Uterus (tissue), 4 donors: ENCODE measurements at places on chromosomes 4 and X.
A peak's percentile ranks its signal among the peaks of the same experiment; 100 is the strongest.

DNA sequence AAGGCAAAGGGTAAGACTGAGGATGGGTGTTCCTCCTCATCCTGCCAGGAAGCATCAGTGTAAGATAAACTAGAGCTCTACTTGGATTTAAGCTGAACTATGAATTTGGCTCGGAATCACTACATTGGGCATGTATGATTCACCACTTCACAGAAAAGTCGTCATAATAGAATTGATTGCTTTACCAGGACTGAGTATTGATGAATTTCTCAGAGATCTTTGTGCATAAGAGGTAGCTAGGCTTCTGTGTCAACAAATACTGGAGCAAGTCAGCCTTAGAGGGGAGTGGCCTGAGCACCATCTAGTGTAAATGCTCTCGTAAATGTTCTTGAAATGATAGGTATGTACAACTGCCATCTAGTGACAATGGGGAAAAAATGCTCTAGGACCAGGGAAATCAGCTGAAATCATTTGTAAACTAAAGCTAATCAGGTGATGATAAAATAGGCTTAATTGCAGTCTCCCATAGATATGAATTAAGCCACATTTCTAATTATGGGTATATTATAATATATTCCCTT, 309.5 kb upstream of the FMR1 start:
- DNase-seq = no peak

GRCh38 chrX:37926700-37927099, 79.3 kb upstream of the DYNLT3 start:
- no peak for DNase-seq

DNA sequence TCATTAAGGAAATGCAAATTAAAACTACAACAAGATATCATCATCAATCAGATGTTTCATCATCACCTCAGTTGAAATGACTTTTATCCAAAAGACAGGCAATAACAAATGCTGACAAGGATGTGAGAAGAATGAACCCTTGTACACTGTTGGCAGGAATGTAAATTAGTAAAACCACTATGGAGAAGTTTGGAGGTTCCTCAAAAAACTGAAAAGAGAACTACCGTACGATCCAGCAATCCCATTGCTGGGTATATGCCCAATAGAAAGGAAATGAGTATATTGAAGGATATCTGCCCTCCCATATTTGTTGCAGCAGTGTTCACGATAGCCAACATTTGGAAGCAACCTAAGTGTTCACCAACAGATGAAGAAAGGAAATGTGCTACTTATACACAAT, 50.6 kb upstream of the STARD8 start:
- no peak for DNase-seq

- no peak for DNase-seq
Measured at GRCh38 chr4:84837751-84838150, 128.7 kb downstream of the WDFY3 start.

GRCh38 chrX:119885554-119886428, 9.9 kb upstream of the AKAP14 start:
- no peak for DNase-seq

- DNase-seq = no peak
Measured at GRCh38 chr4:180617196-180617595, 1626.0 kb upstream of the TENM3 start.

- no peak for DNase-seq
Measured at GRCh38 chr4:10875144-10875799, 190.7 kb upstream of the CLNK start.

- DNase-seq = no peak
Measured at GRCh38 chr4:95165926-95166524, 382.7 kb downstream of the UNC5C start.

DNA sequence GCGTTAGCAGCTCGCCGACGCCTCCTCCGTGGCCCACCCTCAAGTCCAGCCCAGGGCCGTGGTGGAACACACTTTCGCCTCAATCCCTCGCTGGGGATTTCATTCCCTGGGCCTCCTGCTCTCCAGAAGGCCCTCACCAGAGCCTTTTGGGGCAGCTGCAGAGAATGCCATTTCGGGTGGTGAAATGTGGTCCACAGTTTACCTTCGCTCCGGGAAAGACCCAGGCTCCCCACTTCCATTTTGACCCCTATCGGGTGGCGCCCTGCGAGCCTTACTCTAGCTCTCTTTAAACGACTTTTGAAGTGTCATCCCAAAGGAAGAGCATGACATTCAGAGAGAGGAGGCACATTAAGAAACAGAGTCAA, 496 bp downstream of the SH2D1A start:
- no peak for DNase-seq

DNA sequence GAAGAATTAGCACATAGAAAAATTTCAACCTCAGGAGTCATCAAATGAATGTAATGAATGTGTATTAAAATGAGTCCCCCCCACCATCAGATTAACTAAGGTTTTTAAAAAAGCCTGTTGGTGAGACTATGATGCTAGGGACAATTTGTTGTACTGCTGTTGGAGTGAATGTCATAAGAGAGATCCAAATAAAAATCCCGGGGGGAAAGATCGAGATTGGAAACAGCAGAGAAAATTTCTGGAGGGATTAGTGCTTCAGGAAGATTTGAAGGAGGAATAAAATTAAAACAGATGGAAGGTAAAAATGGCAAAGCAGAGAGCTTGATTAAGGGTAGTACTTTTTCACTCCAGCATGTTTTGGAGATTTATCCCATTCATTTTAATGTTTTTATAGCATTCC, 25.9 kb upstream of the SFRP2 start:
- DNase-seq = no peak

DNA sequence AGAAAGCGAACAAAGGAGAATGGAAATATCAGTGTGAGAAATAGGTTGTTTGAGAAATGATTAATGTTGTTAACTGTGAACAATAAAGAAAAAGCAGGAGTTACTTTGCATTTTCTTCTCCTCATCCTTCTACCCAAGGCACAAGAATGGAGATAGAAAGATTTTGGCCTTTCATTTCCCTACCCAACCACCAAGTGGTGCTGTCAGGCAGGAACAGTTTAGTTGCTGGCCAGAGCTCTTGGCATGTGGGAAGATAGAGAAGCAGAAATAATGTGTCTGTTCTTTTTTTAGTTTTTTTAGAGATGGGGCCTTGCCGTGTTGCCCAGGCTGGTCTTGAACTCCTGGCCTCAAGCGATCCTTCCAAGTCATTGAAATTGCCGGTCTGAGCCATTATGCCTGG, 12.8 kb downstream of the HOPX start:
- no peak for DNase-seq

GRCh38 chrX:87489071-87489470, 28.5 kb upstream of the KLHL4 start:
- no peak for DNase-seq

DNA sequence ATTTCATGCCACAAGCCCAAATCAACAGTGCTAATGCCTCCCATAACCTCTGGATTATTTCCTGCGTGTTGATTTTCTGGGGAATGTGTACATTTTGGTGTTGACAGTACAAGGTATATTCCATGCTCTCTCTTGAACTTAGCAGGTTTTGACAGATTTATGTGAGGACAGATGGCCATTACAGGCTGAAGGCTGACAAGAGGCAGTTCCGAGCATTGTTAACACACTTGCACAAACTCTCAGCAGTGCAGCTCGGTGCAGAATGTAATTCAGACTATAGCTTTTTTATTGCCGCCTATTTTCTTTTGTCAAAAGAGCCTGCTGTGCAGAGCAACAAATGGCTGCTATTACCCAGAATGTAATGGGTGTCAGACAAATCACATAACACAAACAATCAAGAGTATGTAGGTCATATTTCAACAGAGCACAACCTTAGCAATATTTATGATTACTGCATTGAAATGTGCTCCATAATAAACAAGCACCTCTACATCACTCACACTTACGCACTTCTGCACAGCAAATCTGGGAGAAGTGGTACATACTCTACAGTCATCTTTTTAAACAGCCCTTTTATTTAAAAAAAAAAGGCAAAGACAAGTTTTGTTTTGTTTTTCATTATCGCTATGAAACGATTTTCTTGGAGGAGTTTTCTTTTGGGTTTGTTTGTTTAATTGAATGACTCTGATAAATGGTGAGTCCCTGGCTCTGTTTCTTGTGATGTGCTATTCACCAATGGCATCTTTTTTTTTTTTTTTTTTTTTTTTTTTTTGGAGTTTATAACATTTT, 71.6 kb downstream of the PPARGC1A start:
- no peak for DNase-seq

- no peak for DNase-seq
Measured at GRCh38 chr4:79697444-79697843, 289.4 kb upstream of the GK2 start.

DNA sequence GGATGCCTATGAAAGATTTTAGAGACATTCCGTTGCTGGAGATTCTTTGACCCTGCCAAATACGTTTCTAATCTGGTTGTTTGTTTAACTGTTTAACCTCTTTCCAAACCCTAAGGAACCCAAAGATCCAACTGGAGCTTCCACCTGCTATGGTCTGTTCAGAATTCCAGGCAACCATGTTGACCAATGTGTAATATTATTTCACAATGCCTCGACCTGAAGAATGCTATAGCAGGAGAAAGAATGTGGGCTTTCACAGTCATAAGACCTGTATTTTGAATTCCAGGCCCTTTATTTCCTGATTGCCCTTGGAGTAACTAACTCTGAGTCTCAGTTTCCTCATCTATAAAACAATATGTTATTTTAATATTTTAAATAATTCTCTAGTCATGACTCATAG, 90.8 kb downstream of the COL25A1 start:
- no peak for DNase-seq

GRCh38 chr4:160373911-160374310, 1271.0 kb downstream of the RAPGEF2 start:
- DNase-seq = no peak

GRCh38 chr4:95084584-95084983, 326.8 kb downstream of the BMPR1B start:
- no peak for DNase-seq

DNA sequence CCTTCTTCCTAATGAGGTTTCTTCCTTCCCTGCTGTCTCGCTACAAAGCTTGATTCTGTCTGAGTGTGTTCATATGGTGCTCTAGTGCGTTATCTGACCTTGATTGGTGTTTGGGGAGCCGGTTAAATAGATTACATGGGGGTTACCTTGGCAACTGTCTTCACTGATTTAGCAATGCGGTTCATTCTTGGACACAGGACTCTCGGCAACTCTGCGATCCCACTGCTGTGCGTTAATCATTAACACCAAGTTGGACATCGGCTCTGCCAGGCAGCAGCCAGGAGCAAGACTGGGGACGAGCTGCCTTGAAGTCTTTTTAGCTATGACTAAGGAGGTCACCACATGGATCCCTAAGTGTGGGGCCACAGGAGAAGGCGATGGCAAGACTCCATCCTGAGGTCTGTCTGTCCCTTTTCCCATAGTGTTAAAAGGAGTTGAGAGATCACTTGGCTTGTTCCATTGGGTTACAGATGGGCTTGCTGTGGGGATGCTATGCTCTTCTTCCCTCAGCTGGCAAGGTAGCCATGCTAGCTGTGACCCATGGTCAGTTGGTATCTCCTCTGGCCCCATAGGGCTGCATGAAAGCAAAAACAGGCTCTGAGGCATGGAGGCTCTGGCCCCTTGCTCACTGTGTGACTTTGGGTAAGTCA, 93.4 kb upstream of the MAMLD1 start:
- DNase-seq = no peak

DNA sequence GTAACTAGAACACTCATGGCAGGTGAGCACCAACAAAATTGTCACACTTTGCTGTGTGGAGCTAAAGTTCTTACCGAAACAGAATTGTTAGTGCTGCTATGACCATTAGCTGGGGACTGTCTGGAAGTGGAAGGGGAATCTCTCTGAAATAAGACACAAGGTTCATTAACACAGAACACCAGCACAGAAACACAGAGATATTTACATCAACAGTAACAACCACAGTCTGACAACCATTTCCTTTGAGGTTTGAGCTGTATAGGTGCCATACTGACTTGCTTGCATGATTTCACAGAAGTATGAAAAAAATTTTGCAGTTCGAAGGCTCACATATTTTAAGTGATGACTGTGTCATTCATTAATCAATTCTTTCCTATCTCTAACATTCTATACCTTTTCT, 109.8 kb downstream of the NYX start:
- DNase-seq = no peak

GRCh38 chr4:185716577-185717376, 95.2 kb downstream of the SORBS2 start:
- peak; percentile 49 for DNase-seq

- no peak for DNase-seq
Measured at GRCh38 chr4:92303621-92304027, at the start of gene GRID2. Gene GRID2 (plus strand): TSS chr4:92303966.

DNA sequence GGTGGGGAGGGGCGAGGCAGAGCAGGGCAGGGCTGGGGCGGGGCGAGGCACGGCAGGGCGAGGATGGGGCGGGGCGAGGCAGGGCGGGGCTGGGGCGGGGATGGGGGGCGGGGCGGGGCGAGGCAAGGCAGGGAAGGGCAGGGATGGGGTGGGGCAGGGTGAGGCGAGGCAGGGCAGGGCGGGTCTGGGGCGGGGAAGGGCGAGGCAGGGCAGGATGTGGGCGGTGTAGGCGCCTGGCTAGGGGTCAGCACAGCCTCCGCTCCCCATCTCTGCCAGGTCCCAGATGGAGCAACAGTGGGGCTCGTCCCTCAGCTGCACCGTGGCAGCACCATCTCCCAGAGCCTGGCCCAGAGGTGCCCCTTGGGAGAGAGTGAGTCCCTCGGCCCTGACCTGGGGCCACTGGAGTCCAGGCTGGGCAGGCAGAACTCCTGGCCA, 4.2 kb upstream of the SRPK3 start:
- no peak for DNase-seq

DNA sequence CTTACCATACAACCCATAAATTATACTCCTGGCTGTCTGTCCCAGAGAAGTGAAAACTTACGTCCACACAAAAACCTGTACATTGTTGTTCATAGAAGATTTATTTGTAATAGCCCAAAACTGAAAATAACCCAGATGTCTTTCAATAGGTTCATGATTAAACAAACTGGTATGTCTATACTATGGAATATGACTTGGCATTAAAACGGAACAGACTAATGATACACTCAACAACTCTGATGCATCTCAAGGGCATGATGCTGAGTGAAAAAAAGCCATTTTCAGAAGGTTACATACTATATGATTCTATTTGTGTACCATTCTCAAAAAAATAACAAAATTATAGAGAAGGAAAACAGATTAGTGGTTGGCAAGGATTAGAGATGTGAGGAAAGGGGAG, 11.6 kb upstream of the MND1 start:
- DNase-seq = no peak

GRCh38 chrX:145178268-145178667, 69.0 kb upstream of the SPANXN1 start:
- DNase-seq = no peak

DNA sequence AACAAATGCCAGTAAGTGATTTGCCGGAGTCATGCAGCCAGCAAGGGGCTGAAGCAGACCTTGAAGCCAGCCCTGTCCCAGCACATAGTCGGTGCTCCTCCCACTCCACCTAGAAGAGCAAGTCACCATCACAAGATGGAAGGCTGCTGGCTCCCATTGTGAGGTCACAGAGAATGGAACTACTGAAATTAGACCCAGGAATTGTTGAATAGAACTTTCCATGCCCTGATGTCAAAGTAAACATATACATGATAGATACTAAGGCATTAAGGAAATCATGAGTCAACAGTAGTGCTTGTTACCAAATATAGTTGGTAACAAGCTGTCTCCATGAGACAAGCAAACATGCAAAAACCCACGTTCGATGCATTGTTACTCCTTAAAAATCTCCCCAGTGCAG, 177.1 kb upstream of the MID1 start:
- no peak for DNase-seq
